Stimulated activated CD4-positive, alpha-beta T cell treated with anti-CD3 and anti-CD28 coated beads, TNF-alpha, amount 100 ng/mL, for 48 hours (primary cell): ENCODE measurements at places on chromosomes 4 and X.

DNA sequence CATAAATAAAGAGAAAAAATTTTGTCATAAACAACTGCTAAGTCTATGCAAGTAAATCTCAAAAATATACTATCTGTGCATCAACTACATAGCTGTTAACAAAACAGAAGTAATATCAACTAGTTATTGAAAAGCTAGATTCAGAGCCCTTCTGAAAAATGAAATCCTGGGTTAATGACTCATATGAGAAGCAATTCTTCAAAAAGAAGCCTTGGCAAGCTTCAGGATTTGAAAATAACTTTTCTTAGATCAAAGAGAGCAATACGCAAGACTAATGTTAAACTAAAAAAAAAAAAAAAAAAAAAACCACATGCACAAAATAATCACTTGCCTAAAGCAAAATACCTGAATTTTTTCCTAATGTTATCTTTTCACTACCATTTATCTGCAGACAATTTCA, 566.1 kb upstream of the BOD1L1 start:
- no peak for DNase-seq

DNA sequence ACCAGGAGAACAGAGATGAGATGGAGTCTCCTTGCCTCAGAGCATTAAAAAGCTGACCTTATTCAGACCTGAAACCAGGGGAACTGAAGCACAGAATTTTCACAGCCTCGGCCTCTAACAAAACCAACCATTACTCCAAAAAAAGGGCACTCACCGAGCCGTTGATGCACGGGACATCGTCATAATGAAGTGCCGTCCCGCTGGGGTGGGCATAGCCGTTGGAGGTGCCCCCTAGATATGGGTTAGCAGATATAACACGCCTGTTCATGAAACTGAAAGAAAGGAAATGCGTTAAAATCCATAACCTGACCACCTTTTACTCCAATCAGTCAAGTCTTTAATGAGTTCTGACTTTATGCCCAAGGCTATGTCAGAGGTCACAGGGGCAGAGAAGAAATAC, 153.6 kb downstream of the AFAP1 start:
- no peak for DNase-seq

DNA sequence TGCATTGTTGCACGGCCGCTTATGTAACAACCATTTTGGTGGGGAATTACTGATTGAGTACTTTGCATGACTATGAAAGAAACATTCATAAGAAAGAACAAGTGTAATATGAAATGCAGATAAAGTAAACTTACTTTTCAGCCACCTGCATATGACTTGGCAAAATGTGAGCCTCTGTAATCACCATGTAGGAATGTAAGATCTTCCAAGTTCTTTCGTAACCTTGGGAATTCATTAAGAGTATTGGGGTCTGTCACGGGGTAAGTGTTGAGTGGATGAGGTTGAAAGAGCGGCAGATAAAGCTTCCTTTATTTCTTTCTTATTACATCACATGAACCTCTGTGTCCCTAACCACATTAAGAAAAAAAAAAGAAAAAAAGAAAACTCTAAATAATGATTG, 348.5 kb upstream of the NR3C2 start:
- DNase-seq = no peak

GRCh38 chr4:75549019-75549418, 6.8 kb upstream of the ODAPH start:
- no peak for DNase-seq
